ENCODE measurements at places on chromosomes 11 and 22.

DNA sequence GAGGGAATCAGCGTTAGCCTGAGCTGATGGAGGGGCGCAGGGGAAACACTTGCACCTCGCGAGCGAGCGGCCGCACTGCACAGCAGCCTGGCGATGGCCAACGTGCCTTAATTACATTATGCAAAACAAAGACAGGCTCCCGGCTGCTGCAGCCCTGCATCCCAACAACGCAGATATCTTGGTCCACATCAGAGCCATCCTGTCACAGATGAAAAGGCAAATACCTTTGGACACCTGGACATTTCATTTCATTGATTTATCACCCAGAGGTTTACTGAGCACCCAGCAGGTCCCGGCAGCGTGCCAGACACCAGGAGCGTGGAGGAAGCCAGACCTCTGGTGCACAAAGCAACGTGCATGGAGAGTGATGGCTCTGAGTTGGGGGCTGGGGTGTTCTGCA is 843.0 kb downstream of the TBC1D22A start:
- DNase-seq, result no peak

DNA sequence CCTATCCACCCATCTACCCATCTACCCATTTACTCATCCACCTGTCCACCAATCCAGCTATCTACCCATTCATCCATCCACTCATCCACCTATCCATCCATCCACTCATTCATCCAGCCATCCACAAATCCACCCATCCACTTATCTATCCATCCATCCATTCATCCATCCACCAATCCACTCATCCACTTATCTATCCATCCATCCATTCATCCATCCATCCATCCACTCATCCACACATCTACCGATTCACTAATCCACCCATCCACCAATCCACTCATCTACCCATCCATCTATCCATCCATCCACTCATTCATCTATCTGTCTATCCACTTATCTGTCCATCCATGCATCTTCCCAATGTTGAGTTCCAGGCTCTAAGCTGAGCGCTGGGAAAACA is 1.7 kb upstream of the SPI1 start:
- no peak for DNase-seq

DNA sequence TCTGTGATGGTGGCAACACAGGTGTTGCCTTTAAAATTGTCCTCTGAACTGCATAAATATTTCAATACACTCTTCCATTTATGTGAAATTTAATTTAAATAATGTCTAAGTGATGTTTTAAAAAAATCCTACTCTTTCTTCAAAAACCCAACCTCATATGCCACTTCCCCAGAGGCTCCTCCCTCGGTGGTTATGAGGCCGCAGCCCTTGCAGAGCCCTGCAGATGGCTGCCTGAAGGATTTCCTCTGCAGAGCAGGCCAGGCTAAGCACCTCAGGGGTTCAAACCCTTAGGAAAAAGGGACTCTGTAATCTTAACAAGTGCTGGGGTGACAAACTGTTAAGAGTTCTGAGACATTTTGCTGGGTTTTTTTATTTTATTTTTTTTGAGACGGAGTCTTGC is 25.2 kb downstream of the MORC2 start:
- peak; percentile 55 for DNase-seq

GRCh38 chr11:77270921-77271320 is 30.6 kb downstream of the GDPD4 start:
- DNase-seq, result no peak

DNA sequence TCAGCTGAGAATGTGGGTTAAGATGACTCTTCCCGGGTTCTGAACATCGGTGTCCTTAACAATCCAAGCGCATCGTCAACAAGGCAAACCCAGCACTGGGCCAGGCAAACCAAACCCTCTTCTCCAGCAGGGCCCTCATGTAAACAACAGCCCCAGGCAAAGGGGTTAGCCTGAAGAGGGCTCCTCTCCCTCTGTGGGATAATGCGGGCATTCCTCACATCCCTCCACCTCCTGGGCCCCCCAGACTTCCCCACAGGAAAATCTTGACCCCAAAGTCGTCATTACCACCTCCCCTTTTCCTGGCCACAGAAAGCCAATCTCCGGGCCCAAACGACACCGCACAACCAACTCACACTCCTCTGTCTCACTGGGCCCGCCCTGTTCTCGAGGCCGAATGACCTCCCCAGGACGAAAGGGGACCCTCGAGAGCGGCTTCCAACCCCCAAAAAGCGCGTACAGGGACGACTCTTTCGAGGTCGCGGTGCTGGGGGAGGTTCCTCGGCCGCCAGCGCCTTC is 566 bp downstream of the DDB1 start:
- DNase-seq, result no peak

GRCh38 chr11:100484948-100485347 is 202.1 kb upstream of the ARHGAP42 start:
- DNase-seq, result no peak

- no peak for DNase-seq
Measured at GRCh38 chr22:23823331-23823791, 15.4 kb downstream of the DERL3 start.

- DNase-seq, result no peak
Measured at GRCh38 chr11:70511345-70511744, 113.0 kb downstream of the CTTN start.

GRCh38 chr11:34915136-34916014 is 804 bp downstream of the APIP start:
- DNase-seq, result peak; percentile 2

DNA sequence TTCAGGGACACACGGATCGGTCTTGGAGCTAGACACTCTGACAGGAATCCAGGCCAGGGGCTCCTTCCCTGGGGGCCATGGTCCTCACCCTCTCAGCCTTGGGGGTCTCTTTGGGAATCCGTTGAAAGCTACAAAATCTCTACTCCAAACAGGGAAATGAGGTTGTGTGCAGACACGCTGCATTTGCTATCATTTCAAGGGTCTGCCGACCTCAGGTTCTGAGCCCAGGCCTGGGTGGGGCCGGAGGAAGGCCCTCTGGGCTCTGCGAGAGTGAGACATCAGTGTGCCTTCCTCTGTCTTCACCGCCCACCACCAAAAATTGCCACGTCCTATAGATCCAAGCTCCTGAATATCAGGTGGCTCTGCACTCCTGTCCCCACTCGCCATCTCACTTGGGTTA is 74.4 kb upstream of the FGF3 start:
- no peak for DNase-seq

- DNase-seq, result no peak
Measured at GRCh38 chr11:128892866-128893565, 1.9 kb downstream of the KCNJ5 start.

GRCh38 chr11:87092567-87092966 is 54.8 kb downstream of the TMEM135 start:
- no peak for DNase-seq

DNA sequence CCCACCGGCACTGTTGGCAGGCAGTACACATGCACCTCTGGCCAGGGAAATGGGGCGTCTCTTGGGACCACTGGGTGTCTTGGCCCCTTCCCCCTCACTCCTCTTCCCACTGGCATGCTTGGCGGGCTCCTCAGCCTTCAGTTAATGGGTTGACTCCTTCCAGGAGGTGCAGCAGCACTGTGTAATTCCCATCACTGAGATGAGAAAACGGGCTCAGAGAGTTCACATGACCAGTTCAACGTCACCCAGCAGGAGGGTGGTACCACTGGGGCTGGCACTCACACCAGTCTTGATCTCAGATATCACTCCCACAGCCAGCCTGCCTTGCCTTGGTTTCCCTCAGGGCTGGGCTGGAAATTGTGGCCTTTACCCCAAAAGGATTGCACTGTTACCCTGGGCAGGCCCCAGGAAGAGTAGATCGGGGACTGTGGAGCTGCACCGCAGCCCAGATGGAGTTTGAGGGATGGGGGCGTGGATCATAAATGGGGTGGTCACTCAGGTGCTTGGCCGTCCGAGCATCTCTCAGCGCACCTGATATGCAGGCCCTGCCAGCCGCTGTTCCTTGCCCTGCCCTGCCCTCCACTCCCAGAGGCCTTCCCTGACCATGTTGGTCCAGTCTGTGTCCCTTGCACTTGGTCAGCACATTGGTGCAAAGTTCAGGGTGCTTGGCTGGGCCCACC is 16.9 kb downstream of the CAPN5 start:
- no peak for DNase-seq

All from CD4-positive, alpha-beta T cell treated with Interleukin-15 for 4 hours (primary cell).